NCI-H2029 treated with DMSO at 0.1 percent for 48 hours (cell line): ENCODE measurements at places on chromosomes 12 and 14.
A peak's percentile ranks its signal among the peaks of the same experiment; 100 is the strongest.

- no peak for DNase-seq
These were observed 817 bp upstream of the IPO8 start for GRCh38 chr12:30696486-30696885.

DNA sequence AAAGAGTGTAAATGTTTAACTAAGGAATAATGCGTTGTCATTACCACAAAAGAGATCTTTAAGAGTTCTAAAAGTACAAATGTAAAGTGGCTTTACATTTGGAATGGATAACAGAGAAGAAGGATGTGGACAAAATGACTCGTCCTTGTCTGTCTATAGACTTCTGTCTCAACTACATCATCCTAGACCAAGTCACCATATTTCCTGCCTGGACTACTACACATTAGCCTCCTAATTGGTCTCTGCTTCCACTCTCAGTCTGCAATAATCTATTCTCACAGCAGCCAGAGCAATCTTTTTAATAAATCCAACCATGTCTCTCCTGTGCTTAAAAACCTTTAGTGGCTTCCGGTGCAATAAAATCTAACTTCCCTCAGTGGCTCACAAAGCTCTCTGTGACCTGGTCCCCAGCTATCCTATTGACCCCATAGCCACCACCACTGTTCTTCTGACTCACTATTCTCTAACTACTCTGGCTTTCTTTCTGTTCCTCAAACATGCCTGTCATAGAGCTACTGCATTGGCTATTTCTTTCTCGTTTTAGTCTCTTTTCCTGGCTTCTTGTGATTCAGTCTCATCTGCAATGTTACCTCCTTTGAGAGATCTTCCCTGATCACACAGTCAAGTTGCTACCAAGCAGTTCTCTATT is 91.1 kb downstream of the MYF5 start:
- DNase-seq: no peak

DNA sequence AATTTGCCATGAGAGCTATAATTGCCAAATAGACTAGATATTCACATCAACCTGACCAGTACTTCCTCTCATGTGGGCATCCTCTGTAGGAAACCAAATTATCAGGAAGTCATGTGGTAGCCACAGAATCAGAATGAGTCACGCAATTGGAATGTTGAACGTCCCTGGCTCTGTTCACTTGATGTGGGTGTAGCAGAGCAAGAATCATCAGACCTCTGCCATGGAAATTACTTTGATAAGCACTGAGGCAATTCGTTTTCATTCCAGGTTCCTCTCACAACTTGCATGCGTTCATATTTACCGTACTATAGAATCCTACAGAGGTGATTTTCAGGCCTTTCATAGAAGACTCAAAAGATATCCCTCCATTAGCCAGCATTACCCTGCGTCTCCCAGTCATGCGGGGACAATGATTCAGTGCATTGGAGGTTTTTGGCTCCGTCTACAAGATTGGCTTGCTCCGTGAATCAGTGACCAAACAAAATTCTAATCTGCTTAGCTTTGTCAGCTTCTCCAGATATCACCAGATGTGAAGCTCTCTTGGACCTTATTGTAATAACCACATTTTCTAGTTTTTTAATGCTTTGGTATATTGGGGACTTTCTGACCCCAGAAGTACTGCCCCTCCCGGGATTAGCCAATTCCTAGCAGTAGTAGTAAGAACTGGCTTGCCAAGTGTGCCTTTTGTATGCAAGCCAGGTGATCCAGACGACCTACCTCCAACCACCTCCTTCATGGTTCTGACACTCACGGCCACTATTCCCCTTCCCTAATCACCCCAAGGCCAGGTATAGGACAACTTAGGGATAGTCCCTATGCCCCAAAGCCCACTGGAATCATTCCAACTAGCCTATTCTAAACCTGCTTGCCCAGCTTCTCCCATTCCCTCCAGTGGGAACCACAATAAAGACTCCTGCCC is 133.4 kb downstream of the KICS2 start:
- DNase-seq: peak; percentile 41

DNA sequence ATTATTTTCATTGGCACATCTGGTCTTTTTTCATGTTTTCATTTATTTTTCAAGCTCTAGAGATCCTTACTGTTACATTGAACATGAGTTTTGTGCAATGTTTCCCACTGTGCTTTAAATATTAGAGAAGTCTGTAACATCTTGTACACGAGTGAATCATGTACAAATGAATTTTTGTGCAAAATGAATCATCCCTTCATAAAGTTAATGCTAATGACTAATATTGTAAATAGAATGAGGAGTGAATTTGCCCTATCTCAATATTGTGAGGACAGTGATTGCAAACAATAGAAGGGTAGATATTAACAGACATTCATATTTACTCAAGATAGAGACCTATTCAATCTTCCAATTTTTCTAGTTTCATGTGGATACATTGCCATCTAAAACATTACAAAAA is 463.3 kb upstream of the FOXG1 start:
- DNase-seq: no peak

- no peak for DNase-seq
These were observed 194.4 kb upstream of the BCL2L14 start for GRCh38 chr12:11876307-11876706.

DNA sequence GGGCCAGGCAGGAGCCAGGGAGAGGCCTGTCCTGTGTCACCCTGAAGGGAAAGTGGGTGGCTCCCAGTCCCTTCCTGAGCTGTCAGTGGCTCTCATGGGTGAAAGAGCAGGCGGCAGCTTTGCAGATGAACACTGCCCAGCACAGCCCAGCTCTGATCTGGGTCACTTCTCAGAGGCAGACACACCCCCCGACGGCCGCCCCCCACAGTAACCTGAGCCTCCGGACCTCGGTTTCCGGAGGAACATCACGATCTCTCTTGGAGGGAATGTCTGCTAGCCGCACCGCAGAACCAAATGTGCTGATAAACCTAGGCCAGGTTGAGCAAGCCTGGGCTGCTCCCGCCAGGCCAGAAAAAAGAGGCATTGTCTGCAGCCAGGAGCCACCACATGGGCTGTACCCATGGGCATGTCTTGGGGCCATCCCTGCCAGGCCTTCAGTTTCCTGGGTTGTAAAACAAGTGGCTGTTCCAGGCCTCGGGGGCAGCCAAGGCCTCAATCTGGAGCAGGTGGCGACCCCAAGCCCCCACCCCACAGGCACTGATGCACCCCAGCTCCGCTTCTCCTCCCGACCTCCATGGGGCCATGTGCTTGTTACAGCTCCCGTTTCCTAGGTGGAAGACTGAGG is 57.6 kb downstream of the NCOR2 start:
- no peak for DNase-seq

GRCh38 chr12:108875682-108876361 is 4.1 kb upstream of the DAO start:
- no peak for DNase-seq

- DNase-seq: peak; percentile 15
These were observed 73.1 kb downstream of the ADCK1 start for GRCh38 chr14:77872983-77873382.

DNA sequence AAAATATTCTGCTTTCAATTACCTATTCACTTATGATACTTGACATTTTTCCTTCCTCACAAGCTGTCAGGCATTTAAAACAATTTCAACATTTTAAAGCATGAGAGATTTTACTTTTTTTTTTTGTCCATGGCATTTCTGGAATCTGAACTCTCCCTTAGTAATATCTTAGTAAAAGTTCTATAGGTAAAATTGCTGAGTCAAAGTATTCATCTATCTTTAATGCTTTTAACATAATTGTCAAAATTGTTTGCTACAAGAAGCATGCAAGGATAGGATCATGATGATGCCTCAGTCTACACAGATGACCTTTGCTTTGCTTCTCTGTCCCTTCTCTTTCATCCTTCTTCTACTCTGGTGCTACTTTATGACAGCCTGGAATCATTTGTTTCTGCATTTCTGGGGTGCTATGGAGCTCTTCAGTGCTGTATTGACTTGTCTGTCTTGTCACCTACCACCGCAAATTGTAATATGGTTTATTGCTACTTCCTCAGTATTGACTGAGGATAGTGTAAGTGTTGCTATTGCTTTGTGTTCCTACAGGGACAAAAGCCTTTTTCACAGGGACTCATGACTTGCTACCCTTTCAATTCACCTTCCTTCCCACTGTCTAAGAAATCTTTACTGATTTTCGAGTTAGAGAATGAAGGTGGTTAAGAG is 589.8 kb upstream of the ATP2B1 start:
- no peak for DNase-seq

DNA sequence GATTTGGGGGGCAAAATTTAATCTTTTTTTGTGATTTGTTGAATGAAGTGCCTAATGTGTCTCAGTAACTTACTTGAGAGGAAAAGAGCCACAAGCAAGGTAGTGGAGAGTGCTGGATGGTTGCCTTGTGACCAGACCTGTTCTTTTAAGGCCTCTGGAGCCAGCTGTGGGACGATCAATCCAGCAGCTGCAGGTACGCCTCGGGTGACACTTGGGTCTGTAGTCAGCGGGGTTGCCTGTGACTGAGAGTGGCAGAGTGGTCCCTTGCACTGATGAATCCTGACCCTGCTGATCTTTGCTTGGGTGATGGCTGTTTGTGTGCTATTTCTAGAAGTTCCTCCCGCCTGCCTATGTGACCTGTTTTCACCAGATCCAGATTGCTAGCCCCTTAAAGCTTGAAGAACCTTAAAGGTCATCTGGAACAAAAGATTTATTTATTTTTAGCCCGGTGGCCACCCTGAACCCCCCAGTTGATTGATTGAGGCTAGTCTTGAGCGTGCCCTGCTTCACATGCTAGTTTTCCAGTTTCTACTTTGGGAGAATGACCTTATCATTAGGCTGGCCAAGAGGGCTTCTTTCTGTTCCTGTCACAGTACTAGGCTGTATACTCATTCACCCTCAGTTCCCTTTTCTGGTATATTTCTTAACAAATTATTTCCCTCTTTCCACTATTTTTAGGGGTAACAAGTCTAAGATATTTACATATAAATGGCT is 23.2 kb downstream of the PRKCH start:
- no peak for DNase-seq

- peak; percentile 79 for DNase-seq
These were observed 52.1 kb downstream of the AVPR1A start for GRCh38 chr12:63098851-63099250.

- DNase-seq: no peak
These were observed 121.7 kb upstream of the NOVA1 start for GRCh38 chr14:26719514-26719913.

DNA sequence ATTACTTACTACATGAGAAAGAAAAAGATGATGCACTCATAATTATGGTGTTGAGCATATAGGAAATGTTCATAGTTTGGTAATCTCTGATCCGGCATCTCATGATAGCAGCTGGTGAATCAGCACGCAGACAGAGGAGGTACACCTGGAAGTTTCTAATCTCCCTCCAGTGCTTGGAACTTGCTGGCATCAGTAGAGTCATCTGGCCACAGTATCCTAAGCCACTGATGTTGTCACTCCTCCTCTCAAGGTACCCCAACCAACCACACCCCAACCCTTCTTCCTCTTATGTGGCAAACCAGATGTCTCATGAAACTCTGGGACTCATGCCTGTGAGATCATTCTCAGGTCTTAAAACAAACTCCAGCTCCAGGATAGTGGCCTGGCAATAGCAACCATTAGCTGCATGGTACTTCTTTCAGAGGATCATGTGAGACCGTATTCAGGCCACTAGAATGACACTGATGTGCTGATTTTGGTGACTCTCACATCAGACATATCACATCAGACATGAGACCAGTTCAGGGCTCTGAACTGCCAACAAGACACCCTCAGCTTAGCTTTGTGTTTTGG is 143.0 kb downstream of the RASSF9 start:
- DNase-seq: no peak

DNA sequence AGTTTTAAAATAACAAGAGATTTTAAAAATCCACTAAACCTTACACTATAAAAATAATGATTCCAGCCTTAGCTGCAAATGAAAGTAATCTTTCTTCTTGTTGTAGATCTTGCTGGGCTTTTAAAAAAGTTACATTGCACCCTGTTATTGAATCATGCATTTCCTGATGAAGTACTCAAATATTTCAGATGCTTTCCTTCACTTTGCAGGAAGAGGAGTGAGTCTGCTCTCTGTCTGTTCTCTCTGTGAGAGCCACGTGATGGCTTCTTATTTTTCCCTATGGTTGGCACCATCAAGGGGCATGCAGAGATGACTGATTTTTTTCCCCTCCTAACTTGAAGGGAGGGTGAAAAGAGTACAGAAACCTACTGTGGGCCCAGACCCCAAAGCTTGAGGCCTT is 262.7 kb downstream of the ATP23 start:
- DNase-seq: no peak

- DNase-seq: peak; percentile 54
These were observed 770.9 kb upstream of the FOXG1 start for GRCh38 chr14:27995691-27996090.

DNA sequence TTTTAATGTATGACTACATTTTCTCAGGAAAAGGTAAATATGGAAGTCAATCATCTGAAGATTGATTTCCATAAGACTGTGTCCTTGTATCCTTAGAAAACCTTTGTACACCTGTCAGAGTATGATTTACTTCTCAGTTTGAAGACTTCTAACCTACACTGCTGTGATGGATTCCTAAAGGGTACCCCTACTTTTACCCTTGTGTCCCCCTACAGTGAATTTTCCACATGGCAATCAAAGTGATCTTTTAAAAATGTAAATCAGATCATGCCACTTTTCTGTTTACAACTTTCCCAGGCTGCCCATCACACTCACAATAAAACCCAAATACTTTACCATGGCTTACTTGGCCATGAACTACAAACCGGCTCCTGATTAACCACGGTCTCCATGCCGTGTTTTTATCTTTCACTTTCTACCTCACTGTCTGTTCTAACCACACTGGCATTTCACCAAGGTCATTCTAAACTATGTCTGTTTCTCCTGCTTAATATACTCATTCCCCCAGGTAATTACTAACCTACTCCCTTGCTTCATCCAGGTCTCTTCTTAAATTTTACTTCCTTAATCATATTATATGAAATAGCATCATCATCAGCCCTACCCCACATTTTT is 8.1 kb downstream of the DNAI7 start:
- no peak for DNase-seq

DNA sequence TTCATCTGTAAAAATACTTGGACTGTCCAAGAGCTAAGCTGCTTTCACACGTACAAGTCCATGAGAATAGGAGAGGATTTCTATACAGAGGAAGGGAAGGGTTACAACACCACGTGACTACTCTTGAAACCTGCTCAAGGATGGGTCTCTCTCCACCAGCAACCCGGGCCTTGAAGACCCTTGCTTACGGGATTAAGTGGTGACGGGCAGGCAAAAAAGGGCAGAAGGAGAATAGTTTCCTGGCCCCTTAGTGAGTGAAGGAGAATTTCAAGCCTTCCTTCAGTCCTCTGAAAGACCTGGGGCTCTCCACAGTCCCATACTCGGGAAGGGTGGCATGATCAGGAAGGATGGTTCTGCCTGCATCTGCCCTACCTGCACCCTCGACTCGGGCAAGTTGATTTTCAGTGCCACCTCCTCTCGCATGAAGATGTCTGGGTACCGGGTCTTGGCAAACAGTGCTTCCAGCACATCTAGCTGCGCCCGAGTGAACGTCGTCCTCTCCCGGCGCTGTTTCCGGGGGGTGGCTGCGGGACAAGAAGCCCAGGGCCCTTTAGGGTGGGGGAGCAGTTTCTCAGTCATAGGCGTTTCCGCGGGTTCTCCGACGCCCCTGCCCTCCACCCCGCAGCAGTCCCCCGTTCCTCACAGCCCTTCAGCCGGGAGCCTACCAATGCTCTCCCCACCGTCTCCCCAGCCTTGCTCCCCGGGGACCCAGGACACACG is 6.3 kb downstream of the OTX2 start:
- DNase-seq: no peak
